Foreskin fibroblast (primary cell): ENCODE measurements at places on chromosomes 6 and 20.

DNA sequence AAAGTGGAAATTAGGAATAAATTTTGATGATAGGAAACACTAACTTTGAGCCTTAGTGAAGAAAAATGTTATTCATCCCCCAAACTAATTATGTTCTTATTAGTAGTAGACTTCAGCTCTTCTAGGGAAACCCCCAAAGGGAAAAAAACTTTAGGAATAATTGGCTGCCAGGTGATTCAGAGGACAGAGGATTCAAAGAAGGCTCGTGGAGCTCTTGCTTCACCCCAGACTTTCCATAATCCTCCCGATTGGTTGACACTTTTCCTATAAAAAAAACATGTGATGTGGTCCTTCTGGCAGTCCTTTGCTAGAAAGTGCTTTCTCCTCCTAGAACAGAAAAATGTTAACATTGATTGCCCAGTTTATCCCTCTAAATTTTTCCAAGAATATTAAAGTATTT is 5.6 kb upstream of the CCDC170 start:
- DNase-seq: no peak

GRCh38 chr6:166660157-166660688 is 33.2 kb upstream of the RPS6KA2 start:
- no peak for DNase-seq

DNA sequence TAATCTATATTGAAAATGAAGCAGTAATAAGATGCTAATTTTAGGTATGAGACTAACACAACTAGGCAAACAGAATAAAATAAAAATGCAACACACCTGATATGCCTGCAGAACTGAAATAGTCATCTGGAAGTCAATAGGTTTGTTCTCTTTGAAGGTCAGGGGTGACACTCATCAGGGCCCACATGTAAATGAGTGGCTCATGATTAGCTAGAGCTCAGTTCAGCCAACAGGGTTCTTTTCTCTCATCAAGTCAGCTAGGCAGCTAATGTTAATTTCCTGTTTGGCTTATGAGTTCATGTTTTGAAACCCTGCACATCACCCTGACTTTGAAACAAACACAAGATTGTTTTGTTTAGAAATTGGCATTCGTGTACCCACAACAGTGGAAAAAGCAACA is 23.8 kb downstream of the SMLR1 start:
- DNase-seq: peak; percentile 3

- DNase-seq: no peak
These were observed 23.9 kb downstream of the PSMG4 start for GRCh38 chr6:3282476-3283236.

DNA sequence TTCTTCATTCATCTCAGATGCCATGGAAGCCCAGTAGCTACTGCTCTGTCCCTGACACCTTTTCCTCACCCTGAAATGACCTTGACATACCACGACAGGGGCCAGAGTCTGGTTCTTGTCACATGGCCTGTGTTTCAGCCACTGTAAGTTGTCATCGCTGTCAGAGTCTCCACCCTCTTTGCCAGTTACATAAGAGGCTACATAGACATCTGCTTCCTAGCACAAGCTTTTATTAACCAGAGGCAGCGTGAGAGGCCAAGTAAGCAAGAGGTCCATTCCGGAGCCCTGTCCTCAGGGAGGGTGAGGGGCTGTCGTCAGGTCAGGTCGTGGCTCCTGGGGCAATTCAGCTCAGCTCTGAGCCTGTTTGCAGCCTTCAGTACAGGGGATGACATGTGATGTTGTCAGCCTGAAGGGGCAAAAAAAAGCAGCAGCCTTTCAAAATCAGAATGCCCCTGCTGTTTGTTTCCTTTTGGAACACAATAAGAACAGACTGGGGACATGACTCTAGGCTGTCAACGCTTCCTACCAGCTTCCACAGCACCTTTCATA is 146.3 kb downstream of the MTFR2 start:
- DNase-seq: no peak

DNA sequence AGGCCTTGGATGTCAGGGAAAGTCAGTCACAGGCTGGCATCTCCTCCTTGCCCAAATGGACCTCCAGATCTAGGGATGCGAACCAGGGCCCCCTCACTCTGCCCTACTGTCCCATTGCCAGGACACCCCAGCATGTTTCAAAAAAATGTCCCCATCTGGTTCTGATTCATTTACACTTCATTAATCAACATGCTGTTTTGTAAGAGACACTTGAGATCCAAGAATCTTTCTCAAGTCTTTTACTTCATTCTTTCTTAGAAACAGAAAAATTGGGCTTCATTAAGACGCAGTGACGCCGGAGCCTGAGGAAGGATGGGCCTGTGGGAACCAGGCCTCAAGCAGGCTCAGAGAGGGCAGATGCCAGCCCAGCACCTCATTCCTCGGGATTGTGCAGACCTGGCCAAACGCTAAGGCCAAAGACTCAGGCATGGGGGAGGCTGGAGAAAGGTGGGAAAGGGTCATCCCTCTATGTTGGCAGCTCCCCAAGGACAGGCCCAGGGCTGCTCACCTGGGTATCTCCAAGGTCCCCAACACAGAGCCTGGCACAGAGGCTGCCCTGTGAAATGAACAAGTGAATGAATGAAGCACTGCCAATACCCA is 3.8 kb downstream of the RSPO4 start:
- no peak for DNase-seq

DNA sequence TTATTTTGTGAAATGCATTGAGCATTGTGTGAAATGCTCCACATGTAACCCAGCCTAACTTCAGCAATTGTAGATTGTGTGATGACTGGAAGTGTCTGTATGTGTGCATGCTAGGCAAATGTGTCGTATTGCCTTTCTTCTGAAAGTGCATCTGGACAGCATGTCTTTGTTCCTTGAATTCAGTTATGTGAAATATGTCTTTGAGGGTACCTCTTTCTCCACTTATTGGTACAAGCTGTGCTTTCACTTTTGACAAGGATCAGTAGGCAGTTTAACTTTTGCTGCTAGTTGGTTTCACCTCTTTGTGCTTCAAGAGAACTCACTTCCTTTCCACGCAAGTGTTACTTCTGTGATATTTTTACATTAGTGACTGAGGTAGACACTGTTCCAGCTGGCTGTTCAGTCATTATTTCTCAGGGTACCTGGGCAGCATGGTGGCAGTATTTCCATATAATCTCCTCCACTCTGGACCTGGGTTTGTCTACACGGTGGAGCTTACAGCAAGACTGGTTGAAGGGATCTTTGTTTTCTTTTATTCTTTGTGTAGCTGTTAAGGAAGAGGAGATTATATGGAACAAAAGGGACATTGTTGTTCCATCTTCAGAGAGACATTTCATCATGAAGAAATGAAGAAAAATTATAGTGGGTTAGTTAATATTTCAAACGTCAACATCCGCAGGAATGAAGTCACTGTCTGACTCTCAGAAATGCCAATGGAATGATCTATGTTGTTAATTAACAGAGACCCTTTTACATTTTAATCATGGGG is 175.4 kb downstream of the UTRN start:
- DNase-seq: no peak

GRCh38 chr6:132054525-132054924 is 103.4 kb upstream of the CCN2 start:
- DNase-seq: peak; percentile 82

GRCh38 chr6:149084026-149084425 is 233.5 kb upstream of the TAB2 start:
- DNase-seq: no peak

DNA sequence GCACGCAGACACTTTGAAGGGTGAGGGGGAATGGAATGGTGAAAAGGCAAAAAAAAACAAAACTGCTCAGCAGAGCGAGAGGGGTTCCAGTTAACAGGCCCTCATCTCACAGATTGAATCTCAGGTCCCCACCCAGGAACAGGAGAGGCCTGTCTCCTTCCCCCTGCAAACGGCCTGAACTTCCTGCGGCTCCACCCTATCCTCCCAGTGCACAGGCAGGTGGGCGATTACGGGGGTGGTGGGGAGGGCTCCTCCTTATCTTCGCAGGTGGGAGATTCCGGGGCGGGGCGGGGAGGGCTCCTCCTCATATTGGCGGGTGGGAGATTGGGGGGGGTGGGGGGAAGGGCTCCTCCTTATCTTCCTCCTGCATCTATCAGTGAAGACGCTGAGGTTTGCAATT is 129.0 kb downstream of the SOX4 start:
- DNase-seq: no peak

DNA sequence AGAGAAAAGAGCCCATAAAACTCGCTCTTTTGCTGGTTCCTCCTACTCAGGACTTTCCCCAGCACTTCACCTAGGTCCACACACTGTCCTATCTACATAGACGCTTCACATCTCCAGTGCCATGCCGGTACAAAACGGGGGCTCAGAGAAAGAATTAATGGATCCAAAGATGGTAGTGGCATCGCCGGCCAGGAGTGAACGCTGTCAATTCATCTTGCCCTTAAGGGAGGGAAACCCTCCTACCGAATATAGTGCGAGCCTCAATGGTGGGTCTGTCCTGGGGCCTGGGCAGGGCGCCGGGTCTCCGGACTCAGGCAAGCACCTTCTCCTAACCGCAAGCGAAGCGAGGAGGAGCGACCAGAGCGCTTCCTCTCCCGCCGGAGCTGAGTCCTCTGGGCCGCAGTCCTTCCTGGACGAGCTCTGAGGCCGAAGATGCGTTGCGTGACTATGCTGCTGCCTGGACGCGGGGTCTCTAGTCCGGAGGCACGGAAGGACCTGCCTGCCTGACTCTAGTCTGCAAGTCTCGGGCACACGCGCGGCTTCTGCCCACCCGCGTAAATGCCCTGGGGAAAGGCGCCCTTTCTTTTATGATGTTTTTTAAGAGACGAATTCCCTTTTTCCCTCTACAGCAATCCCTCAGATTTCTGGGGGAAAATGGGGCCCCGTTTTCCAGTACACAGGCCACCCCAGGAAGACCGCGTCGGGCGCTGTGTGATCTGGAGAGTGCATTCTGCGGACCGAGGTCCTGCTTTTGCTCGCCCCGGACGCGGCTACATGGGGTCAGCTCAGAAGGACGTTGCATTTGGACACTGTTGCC is 100.1 kb upstream of the PRDM1 start:
- DNase-seq: no peak

- no peak for DNase-seq
These were observed 44.6 kb upstream of the KCNK16 start for GRCh38 chr6:39366931-39367618.

GRCh38 chr6:29826271-29826670 is 1.4 kb upstream of the HLA-G start:
- DNase-seq: no peak

- DNase-seq: no peak
These were observed 10.5 kb downstream of the BCL2L1 start for GRCh38 chr20:31712112-31712553.

DNA sequence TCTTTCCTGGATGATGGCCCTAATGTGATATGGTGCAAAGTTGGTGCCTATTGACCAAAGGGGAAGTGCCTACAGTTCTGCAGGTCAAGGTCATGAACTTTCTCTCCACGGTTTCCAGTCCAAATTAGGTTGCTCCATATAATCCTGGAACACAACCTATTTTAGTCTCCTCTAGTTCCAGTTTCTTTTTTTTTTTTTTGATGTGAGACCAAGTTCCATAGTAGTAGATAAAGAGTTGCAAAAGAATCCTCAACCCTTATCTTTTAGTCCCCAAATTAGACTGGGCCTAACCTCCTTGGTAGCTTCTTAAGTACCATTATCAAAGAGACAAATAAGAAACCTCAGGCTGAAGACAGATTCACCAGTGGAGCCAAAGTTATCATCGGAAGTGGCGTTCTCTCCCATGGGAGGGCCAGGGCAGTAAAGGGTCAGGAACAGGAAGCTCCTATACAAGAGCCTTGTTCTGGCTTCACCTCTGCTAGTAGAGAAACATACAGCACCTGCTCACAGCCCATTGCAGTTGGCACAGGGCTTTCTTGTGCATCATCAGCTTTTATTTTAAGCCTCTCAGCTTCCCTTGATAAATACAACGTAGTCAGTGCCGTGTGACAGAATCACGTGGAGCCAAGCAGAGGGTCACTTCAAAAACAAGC is 132.2 kb upstream of the RREB1 start:
- DNase-seq: no peak

- DNase-seq: no peak
These were observed 59.6 kb downstream of the JARID2 start for GRCh38 chr6:15305496-15305895.

GRCh38 chr20:43178080-43178479 is 11.6 kb downstream of the PTPRT start:
- DNase-seq: no peak

DNA sequence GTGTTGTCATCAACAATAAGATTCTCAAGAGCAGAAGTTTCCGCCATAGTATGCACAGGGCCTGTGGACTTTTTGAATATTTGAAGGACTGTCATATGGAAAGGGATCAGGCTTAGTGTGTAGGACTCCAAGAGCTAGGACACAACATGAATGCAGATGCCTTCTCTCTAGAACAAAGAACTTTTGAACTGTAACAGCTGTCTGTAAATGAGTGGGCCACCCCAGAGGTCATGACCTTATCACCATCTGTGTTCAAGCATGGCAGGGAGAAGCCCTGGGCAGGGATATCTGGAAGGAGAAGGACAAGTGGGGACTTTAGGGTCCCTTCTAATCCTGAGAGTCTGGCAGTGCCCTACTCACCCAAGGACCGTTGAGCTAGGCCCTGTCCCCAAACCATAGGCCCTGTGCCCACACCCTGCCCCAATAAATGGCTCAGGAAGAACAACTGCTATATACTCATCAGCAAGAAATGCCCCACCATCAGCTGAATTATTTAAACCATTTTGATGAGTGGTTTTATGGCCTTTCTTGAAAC is 70.6 kb downstream of the MTHFD1L start:
- DNase-seq: no peak

GRCh38 chr6:27866357-27867050 is 45.7 kb downstream of the OR2B2 start:
- peak; percentile 36 for DNase-seq
